GM23338 (cell line): ENCODE measurements at places on chromosomes 2 and 18. TPM values are rescaled to one million over a fixed set of nuclear protein-coding genes. Genes with fewer than 3 reads are reported as not detected.

CLASP1 gene
- 47.9 and 56.3 TPM in 2 replicates for total RNA-seq

TFPI gene
- 0.58 and 1.8 TPM in 2 replicates for total RNA-seq

TMEM37 gene
- total RNA-seq, result 7.2 and 8.8 TPM in 2 replicates

TUBB8B gene
- total RNA-seq, result 1.0 and 3.6 TPM in 2 replicates

DNA sequence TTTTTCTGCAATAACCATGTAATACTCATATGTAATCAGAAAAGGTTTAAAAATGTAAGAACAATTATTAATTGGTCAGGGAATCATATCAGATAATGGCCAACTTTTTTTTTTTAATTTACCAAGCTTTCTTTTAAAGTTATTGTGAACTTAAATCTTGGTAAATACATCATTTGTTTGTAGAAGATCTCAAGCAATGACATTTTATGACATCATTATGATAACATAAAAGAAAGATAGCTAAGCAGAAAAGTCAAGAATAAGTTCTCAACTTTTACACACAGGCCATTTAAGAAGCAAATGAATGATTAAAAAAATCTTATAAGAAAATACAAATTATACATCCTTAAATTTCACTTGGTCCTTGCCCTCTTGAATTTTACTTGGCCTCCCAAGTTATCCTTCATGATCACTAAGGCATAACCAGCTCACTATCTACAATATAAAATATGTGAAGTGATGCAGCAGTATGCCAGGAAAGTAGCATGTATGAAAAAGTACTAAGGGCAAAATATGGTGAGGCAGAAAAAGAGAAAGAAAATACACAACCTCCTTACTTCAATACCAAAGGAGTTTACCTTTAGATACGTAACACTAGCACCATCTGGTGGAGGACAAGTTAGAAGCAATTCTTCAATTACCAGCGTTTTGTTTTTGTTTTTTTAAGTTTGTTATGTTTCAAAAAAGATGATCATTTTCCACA lies 116.6 kb downstream of the SRBD1 start:
- H3K4me3 ChIP-seq, result no peak overlapping the region
- peaks cover 24% of the 10 kb centered on the region for H3K4me1 ChIP-seq
- H3K27ac ChIP-seq, result no peak overlapping the region
- H3K36me3 ChIP-seq, result no peaks in the 10 kb centered on the region
- no peaks in the 10 kb centered on the region for H3K27me3 ChIP-seq

DNA sequence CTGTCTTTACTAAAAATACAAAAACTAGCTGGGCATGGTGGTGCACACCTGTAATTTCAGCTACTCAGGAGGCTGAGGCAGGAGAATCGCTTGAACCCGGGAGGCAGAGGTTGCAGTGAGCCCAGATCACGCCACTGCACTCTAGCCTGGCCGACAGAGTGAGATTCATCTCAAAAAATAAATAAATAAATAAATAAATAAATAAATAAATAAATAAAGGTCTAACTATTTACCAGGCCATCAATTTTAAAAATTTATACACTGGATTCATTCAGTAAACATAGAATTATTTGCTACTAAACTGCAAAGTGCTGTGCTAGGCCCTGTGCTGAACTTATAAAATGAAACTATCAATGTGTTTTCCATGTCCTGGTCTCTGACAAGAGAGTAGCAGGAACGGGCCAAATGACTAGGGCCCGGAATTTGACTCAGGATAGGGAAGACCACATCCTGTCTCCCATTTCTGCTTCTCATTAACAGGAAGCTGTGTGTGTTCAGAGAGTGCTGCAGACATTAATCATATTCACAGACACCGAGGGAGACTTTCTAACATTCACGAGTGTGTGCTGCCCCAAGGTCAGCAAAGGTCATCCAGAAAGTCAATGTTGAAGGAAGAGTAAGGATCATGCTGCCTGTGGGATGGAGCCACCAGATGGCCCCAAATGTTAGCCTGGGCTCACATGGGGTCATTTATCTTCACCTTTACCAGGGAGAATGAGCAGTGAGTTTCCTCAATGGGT lies 95.8 kb downstream of the SPP2 start:
- H3K4me1 ChIP-seq, result no peaks in the 10 kb centered on the region
- H3K4me3 ChIP-seq, result no peak overlapping the region
- no peaks in the 10 kb centered on the region for H3K36me3 ChIP-seq
- no peak overlapping the region for H3K27ac ChIP-seq
- H3K27me3 ChIP-seq, result no peaks in the 10 kb centered on the region

DNA sequence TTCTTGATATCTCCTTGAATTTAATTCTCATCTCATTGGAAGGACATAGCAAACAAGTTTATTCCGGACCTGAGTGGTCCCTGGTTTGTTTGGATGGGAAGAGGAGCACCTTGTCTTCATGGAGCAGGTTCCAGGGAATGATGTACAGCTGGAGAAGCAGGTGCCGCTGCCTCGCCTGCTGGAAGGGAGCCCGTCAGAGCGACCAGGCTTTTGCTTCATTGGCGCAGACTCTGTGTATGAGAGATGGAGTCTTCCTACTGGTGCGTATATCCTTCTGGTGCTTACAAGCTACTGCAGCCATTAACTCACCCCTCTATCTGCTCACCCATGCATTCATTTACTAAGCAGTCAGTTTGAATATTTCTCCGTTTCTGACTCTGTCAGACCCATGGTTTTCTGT lies 11.6 kb upstream of the ALLC start:
- no peaks in the 10 kb centered on the region for H3K4me1 ChIP-seq
- no peaks in the 10 kb centered on the region for H3K36me3 ChIP-seq
- H3K27me3 ChIP-seq, result no peaks in the 10 kb centered on the region
- no peak for DNase-seq
